DND-41 (cell line): ENCODE measurements at places on chromosomes 5 and 9.

DNA sequence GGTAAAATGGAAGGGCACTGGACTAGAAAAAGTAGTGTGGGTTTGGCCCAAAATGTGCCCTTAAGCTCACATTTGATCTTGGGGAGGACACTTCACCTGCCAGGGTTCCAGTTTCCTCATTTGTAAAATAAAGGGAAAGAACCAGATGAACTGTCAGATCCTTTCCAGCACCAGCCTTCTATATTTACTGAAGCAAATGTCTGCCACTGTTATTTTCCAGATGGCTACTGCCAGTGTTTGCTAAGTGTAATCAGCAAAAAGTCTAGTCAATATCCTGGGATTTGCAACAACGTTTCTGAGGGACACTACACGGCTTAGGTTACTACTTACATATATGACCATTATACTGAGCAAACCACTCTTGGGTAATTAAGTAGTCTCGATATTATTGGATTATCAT lies 340.3 kb downstream of the KCNN2 start:
- DNase-seq, result no peak

GRCh38 chr5:88682881-88683361 lies 200.1 kb downstream of the MEF2C start:
- no peak for DNase-seq

DNA sequence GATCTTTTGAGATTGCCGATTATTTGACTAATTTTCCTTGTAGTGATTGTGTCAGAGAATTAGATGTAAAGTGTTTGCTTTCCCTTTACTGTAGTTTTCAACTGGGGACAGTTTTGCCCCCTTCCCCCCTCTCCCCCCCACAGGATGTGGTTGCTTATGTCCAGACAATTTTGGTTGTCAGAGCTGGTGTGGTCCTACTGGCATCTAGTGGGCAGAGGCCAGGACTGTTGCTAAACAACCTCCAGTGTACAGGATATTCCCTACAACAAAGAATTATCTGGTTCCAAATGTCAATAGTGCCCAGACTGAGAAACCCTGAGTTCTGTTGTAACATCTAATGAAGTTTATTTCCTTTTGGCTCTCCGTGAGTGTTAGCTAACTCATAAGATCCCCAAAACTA lies 20.0 kb downstream of the TMEFF1 start:
- DNase-seq, result no peak

- DNase-seq, result no peak
Measured at GRCh38 chr5:128667751-128668150, 129.7 kb upstream of the FBN2 start.

DNA sequence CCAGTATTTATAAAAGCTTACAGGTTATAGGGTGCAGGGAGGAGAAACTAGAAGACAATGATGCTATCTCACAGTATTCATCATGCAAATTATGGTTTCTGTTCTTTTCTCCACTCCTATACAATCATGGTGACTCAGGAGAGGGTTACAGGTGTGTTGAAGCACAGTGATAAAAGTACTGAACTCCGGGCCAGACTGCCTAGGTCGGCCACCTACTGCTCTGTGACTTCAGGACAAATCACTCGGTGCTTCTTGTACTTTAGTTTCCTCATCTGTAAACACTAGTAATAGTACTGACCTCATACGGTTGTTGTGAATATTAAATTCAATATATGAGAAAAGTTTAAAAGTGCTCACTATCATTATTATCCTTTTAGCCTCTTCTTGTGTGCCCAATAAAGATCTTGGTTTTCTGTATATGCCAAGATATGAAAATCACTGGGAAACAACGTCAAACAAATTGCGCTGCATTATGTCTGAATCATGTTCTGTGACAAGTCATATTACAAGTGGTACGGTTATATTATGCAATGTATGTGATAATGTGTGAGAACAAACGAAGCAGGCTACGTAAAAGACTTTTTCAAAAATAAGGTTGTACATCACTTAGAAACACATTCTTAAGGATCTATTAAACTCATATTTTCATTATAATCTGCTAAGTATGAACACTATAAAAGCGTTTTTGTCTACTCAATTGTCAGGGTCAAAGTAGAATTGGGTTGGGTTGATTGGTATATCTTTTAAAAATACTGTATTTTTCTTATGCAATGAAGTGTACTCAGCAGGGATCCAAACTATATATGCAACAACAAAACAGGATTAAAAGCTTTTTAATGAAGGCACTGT lies 153.3 kb downstream of the EFNA5 start:
- DNase-seq, result no peak

DNA sequence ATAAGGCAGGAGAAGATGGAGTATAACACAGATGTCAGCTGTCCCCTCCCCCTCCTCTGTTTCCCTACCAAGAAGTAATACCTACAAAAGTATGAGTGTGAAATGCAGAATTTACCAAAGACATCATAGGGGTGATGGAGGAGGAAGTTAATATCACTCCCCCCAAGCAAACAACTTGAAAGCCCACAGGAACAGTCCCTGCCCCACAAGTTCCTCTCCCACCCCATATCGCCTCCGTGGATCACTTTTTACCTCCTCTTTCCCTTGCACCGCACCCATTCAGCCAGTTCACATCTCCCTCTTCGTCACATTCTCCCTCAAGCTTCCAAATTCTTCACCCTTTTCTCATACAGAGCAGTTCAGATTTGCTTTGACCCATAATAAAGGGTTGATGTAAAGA lies 7.0 kb upstream of the SIL1 start:
- DNase-seq, result no peak

GRCh38 chr5:57738301-57738700 lies 255.7 kb upstream of the ACTBL2 start:
- no peak for DNase-seq

- DNase-seq, result no peak
Measured at GRCh38 chr9:27600256-27600655, 27.0 kb upstream of the C9orf72 start.

GRCh38 chr5:68494771-68495170 lies 279.2 kb downstream of the PIK3R1 start:
- no peak for DNase-seq

GRCh38 chr5:74067748-74068541 lies 441.9 kb downstream of the ARHGEF28 start:
- no peak for DNase-seq

- DNase-seq, result no peak
Measured at GRCh38 chr9:37328556-37329227, 93.8 kb upstream of the GRHPR start.

- DNase-seq, result no peak
Measured at GRCh38 chr9:101620452-101620851, 25.7 kb upstream of the PPP3R2 start.

DNA sequence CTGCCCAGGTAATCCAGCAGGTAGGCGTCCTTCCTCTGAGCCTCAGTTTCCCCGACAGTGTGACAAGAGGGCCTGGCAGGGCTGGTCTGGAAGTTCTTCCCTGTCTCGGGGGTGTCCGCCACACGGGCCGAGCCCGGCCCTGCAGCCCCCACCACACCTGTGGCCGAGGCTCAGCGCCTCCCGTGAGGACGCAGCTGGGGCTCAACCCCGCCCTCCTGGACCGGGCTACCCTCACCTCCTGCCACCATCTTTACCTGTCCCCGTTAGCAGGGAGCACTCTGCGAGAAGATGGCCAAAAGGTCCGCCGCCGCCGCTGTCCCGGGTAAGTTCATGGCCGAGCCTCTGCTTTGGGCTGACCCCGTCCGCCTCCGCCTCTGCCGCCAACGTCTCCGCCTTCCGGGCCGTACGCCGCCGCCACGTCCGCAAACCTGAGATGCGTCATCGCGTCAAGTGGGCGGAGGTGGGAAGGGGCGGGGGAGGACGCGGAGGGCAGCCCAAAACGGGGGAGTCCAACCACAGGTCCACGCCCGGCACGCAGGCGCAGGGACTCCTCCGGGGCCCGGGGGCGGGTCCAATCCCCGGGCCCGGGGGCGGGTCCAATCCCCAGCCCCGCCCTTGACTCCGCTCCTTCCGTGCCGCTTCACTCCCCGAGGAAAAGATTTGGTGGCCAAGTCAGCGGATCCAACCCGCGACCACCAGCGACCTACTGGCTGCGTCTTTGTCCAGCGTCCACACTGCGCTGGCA lies at the start of gene LYSMD3:
Gene LYSMD3 (minus strand): TSS at position 391 of the 745 bp plus-strand sequence. CDS start 4,295 bp downstream, outside the sequence.
- peak; percentile 96 for DNase-seq

- DNase-seq, result no peak
Measured at GRCh38 chr5:169631360-169631759, 5.7 kb upstream of the DOCK2 start.

GRCh38 chr9:132721661-132722060 lies 51.4 kb downstream of the GTF3C4 start:
- DNase-seq, result no peak

- DNase-seq, result no peak
Measured at GRCh38 chr5:173623296-173623771, 6.9 kb upstream of the BOD1 start.

- no peak for DNase-seq
Measured at GRCh38 chr9:136720898-136721338, 8.5 kb downstream of the DIPK1B start.

GRCh38 chr9:22528485-22528884 lies 81.9 kb downstream of the DMRTA1 start:
- DNase-seq, result no peak

- no peak for DNase-seq
Measured at GRCh38 chr5:92775711-92776615, 805.1 kb downstream of the NR2F1-AS1 start.

DNA sequence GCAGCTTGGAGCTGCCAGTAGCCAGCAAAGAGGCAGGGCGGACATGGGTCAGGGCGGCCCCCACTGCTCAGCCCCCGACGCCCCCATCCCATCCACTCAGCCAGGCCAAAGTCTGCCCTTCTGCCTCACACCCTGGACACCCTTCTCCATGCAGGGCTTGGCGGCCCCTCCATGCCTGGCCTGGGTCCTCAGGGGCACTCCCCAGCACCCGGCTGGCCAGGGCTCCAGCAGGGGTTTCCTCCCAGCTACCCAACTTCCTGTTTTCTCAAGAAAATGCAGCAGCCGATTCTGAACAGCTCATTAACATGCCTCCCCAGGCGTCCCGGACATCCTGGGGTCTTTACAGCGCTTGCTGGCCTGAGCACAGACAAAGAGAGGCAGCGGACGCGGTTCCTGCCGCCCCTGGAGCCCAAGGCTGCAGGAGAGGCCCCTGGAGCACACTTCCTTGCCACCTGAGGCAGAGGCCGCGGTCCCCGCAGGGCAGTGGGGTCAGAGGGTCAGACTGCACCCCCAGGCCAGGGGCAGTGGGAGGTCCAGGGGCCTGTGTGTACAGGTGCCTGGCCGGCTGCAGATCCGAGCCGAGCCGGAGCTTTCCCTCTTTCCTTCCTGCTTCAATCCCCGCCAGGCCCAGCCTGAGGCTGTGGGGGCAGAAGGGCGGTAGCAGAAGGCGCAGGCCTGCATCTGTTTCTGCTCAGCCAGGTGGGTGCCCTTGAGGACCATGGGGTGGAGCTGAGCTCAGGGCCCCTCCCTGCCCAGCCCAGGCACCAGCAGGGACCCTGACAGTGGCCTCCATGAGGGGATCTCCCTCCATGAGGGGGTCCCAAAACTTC lies 18.7 kb upstream of the NRARP start:
- DNase-seq, result no peak

GRCh38 chr5:151030056-151030336 lies 9.6 kb downstream of the GPX3 start:
- no peak for DNase-seq

DNA sequence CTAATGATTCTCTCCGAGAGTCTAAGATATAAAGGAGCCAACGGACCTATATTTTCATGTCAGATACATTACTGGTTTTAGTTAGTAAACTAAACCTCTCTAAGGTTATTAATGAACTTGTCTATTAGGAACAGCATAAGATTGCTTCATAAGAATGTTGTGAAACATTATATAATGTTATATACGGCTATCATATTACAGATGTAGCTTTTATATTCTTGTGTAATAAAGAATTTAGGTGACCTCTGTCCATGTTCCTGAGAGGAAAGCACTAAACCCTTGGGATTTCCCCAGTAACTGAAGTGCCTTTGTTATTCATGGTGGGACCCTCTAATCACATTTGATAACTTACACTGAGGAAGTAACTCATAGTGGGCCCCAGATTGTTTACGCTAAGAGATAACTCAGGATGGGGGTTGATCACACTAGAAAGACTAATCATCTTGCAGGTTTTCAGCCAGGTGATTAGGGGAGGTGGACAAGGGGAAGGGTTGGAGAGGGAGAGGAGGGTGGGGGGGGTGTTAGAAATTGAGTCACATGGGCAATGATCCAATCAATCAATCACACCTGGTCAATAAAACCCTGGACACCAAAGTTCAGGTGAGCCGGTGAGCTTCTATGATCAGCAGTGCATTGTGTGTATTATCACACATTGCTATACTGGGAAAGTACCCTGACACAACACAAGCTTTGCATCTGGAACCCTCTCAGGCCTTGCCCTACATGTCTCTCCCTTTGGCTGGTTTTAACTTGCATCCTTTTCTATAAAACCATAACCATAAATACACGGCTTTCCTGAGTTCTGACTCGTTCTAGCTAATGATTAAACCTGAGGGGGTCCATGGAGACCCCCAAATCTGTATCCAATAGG lies 25.8 kb downstream of the ECPAS start:
- DNase-seq, result no peak

DNA sequence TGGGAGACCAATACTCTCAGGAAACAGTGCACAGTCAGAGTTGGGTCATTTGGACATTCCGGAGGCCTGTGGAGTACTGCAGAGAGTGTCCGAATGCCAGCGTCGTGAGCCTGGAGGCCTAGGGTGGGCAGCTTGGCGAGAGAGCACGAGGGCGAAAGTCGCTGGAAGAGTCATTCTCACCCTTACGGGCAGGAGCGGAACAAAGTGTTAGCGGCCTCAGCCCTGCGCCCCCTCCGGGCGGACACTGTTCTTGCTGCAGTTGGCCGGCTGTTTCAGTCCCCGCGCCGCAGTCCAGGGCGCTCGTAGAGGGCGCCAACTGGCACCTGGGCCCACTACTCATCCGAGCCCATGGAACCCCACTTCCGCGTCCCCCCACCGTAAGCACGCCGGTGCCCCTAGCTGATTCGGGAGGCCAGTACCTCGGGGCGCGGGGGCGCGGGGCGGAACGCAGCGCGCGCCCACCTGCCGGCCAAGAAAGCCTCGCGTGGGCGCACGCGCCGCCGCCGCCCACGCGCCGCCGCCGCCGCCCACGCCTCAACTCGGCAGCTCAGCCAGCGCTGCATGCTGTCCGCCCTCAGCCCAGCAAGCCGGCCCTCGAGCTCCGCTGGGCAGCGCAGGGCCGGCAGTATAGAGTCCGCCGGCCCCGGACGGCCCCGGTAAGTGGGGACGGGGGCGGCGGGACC lies 99.7 kb upstream of the CCL21 start:
- no peak for DNase-seq

- DNase-seq, result peak; percentile 44
Measured at GRCh38 chr5:109455598-109456096, 45.9 kb upstream of the PJA2 start.

DNA sequence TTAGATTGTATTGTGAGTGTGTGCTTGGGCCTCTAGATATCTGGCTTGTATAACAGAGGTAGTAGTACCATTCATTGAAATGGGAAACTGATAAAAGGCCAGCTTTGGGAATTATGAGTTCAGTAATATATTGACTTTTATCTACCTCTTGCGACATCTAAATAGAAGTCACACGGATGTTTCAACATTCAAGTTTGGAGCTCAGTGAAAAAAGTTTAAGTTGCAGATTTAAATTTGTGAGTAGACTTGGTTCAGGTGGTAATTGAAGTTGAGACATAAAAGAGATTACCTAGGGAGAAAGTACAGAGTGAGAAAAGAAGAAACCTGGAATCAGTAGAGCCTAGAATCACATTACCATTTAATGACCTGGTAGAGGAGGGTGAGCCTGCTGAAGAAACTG lies 189.5 kb downstream of the FER start:
- no peak for DNase-seq
